ELR (cell line): ENCODE measurements at places on chromosomes 12 and 14.

DNA sequence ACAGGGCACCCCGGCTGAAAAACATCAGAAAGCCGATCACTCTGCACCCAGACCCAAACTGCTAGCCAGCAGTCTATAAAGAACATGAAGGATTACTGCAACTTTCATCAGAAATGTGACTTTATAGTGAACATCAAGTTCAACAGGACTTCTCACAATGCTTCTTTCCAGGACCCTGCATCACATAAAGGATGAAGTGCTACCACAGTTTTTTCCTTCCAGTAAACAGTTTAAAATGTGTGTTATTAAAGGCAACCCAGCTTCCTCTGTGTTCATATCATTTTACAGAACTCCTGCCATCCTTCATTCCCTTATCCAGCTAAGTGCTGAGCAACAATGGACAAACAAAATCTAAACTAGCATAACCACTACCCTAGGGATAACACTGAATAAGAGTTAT, 280.3 kb upstream of the DIO2 start:
- no peak for DNase-seq

DNA sequence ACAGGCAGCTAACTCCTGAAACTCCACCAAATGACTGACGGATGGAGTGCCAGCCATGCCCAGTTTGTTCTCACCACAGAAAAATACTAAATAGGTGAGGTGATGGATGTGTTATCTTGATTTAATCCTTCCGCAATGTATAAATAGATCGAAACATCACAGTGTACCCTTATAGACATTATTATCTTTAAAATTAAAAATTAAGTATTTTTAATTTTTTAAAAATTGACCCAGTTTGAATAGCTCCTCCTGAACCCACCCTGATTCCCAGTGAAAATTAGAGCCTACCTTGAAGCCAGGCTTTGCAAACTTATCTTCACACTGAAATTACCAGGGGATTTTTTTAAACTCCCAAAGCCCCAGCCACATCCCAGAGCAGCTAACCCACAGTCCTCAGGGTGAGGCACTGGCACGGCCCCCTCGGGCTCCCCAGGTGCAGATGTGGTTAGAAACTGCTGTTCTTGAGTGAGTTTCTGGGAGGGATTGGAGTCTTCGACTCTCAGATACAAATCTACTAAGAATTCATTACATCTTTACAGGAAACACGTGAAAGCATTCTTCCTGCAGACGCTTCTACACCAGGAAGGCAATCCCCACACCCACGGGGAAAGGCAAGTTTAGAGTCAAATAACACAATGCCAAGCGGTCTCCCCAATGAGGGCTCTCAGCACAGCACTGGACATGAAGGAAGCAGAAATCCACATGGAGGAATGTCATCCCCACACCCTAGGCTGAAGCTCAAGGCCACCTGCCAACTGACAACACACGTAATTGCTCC, 126.4 kb downstream of the RIMBP2 start:
- DNase-seq, result no peak

DNA sequence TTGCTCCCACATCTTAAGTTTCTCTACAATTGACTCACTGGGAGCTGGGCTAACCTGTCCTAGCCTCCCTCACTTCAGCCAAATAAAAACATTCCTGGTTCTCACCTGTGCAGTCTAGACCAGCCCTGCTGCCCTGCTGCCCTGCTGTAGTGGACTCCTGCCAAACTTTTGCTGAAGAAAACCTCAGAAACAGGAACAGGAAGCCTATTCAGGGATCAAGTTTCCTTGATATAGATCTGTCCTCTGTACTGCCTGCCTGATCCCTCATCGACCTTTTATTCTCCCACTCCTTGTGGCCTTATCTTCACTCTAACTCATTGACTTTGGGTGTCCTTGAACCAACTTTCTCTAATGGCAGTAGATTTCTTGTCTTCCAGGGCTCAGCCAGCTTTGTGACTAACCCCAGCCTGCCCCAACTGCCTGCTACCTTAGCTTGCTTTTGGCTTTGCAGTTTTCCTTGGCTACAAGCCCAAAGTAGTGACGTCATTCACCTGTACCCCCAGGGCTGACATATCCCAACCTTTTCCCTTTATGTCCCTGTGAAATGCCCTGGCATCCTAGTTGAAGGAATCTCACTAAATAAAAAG, 234.8 kb downstream of the DUSP6 start:
- DNase-seq, result peak; percentile 37

DNA sequence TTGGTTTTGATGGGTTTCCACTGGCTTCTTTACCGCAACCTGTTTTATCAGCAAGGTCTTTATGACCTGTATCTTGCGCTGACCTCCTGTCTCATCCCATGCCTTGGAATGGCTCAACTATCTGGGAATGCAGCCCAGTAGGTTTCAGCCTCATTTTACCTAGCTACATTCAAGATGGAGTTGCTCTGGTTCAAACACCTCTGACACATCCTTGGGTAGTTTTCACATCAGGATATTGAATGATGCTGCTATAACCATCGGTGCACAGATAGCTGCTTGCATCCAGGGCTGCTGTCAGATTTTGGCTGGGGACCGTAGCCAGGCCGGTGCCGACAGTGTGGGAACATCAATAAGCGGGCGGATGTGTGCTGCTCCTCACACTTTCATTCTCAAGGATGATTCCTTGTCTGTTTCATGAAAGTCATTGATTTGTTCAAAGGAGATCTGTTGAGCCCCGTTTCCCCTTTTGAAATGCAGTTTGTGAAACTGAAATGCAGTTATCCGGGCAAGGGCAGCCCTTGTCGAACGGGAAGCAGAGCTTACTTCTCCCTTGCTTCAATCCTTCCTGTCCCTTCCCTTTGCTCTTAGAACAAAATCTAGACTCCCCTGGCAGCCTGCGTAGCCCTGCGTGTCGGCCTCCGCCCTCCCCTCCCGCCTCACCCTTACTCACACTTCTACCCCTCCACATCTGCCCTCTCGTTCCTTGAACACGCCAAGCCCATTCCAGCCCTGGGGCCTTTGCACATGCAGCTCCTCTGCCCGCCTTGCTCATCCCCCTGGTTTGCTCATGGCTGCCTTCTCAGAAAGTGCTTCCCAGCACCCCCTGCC, 49.2 kb upstream of the NCOR2 start:
- no peak for DNase-seq

DNA sequence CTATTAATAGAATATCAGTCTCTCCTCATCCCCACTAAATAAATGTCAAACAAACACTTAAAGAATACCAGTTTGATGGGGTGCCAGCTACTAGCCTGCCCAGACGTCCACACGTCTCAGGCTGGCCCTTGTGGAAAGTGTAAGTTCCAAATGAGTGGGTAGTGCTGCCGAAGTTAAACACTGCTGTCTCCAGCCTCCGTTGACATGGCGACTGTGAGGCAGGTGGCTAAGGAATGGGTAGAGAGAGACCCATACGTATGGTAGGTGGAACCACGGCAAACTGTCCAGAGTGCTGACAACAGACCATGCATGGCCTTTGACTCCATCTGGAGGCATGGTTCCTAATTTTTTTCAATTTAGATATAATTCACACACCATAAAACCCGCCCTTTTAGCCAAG, 37.9 kb downstream of the PITPNM2 start:
- no peak for DNase-seq

DNA sequence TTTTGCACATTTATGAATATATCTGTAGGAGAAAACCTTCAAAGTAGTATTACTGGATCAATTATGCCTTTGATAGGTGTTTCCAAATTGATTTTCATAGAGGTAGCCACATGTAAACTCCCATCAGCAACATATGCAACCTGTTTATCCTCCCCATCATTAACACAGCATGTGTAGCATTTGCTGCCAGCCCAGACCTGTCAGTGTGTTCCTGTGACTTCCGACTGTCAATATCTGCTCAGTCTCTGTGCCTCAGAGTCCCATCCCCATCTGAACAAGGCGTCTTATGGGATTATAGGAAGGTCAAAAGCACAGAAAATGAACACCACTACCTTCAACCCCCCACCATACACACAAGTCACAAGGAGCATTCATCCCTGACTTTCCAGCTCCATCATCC, 9.5 kb upstream of the CAPRIN2 start:
- DNase-seq, result no peak

- no peak for DNase-seq
Measured at GRCh38 chr12:57474430-57474829, 5.2 kb downstream of the ARHGAP9 start.

GRCh38 chr14:58677996-58678395, 40.2 kb downstream of the DACT1 start:
- DNase-seq, result no peak

DNA sequence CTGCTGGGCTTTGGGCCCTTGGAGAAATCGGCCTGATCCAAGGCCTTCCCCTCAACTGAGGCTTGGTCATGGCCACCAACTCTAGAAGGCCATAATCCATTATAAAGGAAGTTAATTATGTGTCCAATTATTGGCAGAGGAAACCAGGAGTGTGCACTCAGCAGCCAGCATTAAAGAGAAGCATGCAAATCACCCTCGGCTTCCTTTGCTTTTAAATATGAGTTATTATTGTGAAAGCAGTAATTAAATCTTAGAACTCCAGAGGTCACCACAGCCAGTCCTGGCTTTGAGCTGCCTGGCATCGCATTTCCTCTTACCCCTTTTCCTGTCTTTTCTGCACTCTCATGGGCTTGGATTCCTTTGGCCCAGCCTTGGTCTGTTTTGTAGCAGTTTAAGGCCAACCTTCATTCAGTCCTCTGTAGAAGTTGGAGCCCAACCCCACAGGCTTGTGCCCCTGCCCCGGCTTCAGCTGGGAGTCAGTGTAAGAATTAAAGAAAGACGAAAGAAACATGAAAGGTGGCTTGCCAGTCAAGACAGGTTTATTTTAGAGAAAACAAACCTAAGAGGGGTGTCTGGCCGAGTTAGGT, 14.7 kb upstream of the KRT86 start:
- DNase-seq, result peak; percentile 28

- DNase-seq, result peak; percentile 76
Measured at GRCh38 chr14:75906680-75907280, 75.0 kb downstream of the TGFB3 start.

GRCh38 chr14:76958980-76959710, 69.4 kb downstream of the IRF2BPL start:
- peak; percentile 88 for DNase-seq

DNA sequence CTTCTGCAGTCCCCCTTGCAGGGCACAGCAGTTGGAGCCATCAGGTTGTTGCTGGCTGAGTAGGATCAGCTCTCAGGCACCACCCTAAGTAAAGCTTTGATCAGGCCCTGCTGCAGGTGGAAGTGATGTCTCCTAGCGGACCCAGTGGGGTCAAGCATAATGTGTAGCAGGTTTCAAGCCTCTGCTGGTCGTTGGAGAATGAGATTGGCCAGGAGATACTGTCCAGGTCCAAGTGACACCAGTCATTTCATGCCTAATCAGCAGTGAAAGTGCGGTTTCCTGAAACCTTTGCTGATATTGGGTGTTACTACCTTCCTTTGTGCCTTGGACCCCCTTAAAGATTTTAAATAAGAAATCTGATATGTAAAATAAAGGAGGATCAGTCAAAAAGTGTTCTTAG, 72.6 kb downstream of the SUSD6 start:
- no peak for DNase-seq

- no peak for DNase-seq
Measured at GRCh38 chr12:92414170-92415070, 268.8 kb upstream of the BTG1 start.

DNA sequence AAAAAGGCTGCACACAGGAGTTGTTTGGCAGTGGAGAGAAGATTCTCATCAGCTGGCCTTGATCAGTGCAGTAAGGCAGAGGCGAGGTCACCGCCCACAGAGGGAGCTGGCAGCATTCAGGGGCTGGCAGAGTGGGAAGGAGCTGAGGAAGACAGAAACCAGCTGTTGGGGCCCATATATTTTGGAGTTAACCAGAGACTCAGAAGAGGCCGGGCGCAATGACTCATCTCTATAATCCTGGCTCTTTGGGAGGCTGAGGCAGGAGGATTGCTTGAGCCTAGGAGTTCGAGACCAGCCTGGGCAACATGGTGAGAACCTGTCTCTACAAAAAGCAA, 17.7 kb downstream of the SMCO2 start:
- no peak for DNase-seq

GRCh38 chr14:94014382-94014781, 11.8 kb upstream of the OTUB2 start:
- DNase-seq, result no peak

- no peak for DNase-seq
Measured at GRCh38 chr12:130456375-130457199, 118.9 kb downstream of the PIWIL1 start.

- no peak for DNase-seq
Measured at GRCh38 chr14:67276131-67276530, 34.9 kb downstream of the PALS1 start.

DNA sequence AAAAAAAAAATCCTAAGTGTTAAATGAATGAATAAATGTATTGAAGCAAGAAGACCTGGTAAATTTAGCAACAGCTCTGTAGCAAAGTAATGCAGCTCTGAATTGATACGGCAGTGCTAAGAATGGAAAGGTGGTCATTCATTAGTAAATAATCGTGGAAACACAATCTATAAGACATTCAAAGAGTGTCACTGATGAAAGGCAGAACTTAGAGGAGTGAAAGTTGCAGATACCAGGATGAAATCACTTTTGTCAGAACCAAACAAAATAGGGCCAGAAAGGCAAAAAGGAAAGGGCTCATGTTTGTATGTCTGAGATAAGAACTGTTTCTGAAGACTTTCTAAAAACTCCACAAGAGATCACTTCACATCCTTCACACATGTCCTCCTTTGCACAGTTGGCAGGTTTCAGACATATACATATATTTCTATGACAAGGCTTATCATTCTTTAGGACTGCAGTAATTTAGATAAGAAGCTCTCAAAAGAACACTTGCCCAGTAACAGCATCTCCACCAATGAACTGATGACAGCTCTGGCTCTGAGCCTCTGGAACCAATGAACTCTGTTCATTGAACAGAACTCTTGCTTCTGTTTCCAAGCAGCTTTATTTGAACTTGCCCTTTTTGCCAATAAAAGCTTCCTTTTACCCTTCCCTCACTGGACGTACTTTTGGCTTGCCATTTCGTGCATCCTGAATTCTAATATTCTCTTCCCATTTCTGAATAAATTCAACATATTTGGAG, 4.2 kb upstream of the LRR1 start:
- peak; percentile 52 for DNase-seq

DNA sequence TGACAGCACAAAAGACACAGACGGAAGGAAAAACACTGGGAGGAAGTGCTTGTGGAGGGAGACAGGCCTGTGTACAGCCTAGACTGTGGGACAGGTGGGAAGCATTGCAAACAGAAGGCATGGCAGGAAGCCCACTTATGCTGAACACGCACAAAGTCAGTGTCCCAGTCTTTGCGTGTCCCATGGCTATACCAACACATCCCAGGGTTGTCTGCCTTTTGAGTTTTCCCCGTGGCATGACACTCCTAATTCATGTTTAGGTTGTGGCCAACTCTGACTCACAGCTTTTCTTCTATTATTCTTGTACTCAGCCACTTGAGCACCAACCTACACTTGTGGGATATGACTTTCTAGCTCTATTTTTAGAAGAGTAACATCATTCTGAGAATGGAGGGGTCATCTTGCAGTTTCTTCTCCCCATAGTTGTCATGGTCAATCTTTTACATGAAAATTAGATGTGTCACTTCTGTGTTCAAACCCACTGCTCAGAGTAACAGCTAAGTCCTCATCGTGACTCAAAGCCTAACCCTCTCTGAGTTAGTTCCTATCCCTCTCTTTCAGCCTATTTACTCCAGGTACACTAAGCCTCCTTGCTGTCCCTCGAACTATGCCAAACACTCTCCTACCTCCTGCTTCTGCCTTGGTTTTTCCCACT, 27.5 kb upstream of the JPH4 start:
- DNase-seq, result no peak
